Activated CD8-positive, alpha-beta memory T cell treated with anti-CD3 and anti-CD28 coated beads for 48 hours (primary cell): ENCODE measurements at places on chromosomes 16 and 17.

GRCh38 chr16:1435921-1436697, 5.2 kb downstream of the PERCC1 start:
- DNase-seq: no peak

- DNase-seq: no peak
These were observed 3.4 kb upstream of the NTN3 start for GRCh38 chr16:2467528-2468232.

DNA sequence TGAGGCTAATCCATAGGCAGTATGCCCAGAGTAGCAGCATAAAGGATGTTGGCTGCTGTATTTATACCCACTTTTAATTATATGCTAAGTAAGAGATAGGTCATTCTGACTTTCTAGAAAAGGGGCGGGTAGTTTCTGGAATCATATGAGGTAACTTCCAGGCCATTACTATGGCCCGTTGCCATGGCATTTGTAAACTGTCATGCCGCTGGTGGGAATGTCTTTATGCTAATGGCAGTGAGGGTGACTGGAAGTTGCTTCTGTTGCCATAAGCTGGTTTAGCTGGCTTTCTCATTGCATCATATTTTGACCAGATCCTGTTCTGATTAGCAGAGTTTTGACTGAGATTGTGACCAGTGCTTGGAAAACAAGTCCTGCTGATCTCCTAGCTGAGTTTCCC, 929.6 kb upstream of the CDH8 start:
- no peak for DNase-seq

- peak; percentile 42 for DNase-seq
These were observed 162.6 kb upstream of the PLCG2 start for GRCh38 chr16:81616321-81617020.

- peak; percentile 71 for DNase-seq
These were observed 8.2 kb downstream of the FMNL1 start for GRCh38 chr17:45229681-45230409.

DNA sequence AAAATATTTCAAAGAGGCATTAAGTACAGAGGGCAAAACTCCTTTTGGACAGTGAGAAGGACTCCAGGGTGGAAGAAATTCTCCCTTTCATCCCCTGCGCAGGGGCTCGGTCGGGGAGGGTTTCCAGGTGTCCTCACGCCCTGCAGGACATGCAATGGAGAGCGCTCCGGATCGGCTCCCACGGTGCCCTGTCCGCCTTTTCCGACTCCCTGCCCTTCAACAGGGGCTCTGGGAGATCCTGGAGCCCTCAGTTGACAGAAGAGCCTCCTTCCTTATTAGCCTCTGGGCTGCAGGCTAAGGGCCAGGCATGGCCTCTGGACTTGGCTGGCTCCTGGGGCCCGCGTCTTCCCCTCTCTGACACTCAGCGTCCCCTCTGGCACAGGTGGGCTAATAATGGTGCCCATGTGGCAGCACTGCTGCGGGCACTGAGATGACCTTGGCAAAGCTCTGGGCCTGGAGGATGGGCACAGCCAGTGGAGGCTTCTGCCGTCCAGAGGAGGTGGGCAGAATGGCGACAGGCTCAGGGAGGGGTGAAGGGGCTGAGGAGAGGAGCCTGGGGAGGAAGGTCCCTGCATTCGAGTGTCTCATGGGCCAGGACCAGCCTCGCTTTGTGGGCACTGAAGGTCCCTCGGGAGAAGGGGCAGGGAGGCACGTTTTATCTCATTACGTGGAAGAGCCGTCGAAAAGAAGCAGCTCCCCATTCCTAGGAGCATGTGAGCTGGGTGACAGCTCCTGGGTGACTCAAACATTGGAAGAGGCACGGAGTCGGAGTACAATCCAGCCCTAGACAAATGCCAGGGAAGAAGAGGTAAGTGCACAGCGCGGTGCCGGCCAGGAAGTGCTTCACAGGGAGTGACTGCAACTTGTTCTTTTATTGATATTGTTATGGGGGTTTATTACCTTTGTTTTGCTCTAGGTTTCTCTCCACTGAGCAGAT, 161.7 kb downstream of the IRF8 start:
- no peak for DNase-seq

DNA sequence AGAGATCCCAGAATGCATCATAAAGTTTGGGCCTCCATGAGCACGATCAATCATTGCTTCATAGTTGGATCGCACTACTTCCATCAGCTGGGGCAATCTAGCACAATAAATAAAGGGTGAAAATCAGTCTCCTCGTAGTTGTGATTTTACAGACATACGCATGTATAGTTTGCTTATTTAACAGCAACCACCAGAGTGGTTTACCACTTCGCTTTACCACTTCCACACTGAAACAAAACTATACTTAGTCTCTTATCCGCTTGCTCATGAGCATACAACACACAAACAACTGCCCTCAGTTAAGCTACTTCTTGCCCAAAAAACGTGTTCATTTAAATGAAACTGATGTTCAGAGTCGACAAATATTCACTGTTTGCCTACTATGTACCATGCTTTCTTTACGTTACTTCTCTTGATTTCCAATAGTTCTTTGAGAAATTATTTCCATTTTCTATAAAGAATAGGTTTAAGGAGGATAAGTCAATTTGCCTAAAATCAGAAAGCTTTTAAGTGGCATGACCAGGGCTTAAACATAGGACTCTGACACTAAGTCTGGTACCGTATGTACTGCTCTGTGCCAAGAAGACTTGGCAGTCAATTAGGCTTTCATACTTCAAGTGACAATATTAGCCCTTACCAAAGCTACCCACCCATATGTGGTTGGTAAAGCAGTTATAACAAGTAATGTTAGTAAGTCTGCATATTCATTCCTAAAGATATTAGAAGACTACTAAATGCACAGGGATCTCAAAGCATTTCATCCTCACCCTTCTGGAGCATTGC, 22.0 kb downstream of the SETD6 start:
- no peak for DNase-seq

- DNase-seq: no peak
These were observed 845 bp downstream of the SP2 start for GRCh38 chr17:47896672-47897490.

DNA sequence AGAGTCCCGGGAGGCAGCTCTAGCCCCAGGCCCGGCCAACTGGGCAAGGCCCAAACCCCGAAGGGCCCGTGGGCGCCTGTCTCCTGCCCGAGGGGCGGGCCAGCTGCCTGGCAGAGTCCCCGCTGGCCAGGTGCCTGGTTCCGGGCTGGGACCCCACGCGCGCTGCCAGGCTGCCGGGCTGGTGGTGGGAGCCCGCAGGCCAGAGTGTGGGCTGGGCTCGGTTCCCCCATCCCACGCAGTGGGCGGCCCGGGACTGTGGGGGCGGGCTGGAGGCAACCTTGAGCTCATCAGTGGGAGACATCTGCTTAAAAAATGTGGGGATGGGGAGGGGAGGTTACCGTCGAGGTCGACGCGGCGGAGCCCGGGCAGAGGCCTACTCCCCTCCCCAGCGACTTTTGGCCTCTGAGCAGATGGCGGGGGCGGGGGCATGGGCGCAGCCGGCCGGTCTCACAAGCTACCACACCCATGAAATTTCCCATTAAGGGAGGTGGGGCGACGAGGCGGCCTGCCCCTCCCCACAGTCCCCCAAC, 176.4 kb upstream of the GSE1 start:
- DNase-seq: no peak

- DNase-seq: no peak
These were observed 26.4 kb upstream of the DHX8 start for GRCh38 chr17:43457362-43457692.

- DNase-seq: no peak
These were observed 1308.4 kb downstream of the CDH8 start for GRCh38 chr16:60727851-60728250.

- DNase-seq: peak; percentile 89
These were observed at the start of gene HSD3B7 for GRCh38 chr16:30984669-30985400. Gene HSD3B7, plus strand, starts transcription at chr16:30985207. Its CDS starts 452 bp downstream, at chr16:30985659.

DNA sequence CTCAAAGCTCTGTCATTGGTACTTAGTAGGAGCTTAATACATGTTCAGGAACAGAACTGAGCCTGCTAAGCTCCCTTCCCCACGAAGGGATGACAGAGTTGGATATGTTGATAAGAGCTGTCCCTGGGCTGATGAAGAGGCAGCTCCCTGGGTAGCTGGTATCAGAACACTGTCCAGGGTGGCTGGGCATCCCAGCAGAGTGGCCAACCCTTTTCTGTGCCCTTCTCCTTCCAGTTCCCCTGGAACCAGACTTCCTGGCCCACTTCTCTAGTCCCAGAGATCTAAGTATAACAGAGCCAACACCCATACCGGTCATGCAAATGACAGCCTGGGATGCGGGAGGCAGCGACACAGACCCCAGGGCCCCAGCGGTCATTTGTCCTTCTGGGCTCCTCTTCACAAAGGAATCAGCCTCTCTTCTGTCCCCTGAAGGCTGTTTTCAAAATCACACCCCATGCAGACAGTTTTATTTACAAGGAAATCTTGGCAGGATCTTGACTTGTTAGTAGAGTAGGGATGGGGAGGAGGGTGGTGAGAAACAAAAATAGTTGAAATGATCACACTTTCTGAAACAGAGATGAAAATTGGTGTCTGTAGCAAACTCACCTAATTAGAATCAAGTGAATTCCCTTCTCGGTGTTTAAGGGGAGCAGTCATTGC, 1.4 kb upstream of the RHBDL3 start:
- DNase-seq: no peak

- no peak for DNase-seq
These were observed 97.1 kb upstream of the MYOCD start for GRCh38 chr17:12568358-12569251.

DNA sequence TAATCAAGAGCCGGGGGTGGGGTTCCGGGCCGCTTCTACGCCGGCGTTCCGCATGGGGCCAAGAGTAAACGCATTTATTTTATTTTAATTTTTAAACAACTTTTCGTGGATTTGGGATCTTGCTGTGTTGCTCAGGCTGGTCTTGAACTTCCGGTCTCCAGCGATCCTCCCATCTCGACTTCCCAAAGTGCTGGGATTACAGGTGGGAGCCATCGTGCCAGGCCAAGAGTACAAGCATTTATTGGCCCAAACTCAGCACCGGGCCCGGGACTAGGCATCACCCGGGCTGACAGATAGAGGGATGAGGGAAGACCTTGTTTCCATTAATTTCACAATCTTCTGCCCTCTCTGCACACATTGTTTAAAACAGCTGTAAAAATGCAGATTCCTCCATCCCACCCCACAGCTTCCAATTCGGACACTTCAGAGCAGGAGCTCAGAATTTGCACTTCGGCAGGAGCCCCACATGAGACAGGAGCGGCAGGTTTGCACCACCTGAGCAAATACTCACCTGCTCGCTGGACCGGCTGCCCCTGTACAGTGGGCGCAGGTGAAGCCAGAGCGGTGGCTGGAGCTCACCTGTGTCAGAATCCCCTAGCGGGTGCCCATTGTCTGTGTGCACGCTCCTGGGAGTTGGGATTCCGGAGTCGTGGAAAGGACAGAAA, 663 bp upstream of the GINS2 start:
- DNase-seq: no peak

DNA sequence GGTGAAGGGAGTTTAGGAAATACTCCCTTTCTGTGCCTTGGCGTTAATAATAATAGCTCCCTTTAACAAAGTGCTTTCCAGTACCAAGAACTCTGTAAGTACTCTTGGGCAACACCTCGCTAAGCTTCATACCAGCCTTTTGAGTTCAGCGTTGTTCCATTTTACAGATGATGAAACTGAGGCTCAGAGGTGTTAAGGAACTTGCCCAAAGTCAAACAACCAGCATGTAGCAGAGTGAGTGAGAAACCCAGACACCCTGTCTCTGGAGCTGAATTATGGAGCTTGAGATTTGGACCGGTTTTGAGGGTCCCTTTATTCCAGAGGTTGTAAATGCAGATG, 607 bp downstream of the KATNIP start:
- DNase-seq: no peak

- no peak for DNase-seq
These were observed 7.9 kb downstream of the SNAI3 start for GRCh38 chr16:88678224-88678979.

DNA sequence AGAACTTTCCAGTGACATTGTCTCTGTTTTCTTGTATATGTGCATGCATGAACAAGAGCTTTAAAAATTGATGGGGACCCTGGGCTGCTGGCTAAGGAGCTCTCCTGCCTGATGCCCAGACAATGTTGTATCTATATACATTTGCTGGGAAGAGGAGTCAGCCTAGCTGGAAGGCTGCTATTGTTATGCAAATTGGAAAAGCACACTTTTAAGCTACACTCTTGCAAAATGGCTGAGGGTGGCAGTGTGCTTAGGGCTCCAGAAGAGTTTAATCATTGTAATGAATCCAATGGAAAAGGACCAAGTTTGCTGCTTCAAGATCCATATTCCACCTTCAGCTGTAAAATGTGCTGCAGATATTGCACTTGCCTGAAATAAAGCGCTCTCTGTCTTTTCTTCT, 171.8 kb downstream of the PRKCA start:
- no peak for DNase-seq

- DNase-seq: no peak
These were observed 120.3 kb upstream of the ADAMTS18 start for GRCh38 chr16:77555126-77555525.

GRCh38 chr16:69829338-69829737, 67.2 kb downstream of the WWP2 start:
- DNase-seq: no peak

DNA sequence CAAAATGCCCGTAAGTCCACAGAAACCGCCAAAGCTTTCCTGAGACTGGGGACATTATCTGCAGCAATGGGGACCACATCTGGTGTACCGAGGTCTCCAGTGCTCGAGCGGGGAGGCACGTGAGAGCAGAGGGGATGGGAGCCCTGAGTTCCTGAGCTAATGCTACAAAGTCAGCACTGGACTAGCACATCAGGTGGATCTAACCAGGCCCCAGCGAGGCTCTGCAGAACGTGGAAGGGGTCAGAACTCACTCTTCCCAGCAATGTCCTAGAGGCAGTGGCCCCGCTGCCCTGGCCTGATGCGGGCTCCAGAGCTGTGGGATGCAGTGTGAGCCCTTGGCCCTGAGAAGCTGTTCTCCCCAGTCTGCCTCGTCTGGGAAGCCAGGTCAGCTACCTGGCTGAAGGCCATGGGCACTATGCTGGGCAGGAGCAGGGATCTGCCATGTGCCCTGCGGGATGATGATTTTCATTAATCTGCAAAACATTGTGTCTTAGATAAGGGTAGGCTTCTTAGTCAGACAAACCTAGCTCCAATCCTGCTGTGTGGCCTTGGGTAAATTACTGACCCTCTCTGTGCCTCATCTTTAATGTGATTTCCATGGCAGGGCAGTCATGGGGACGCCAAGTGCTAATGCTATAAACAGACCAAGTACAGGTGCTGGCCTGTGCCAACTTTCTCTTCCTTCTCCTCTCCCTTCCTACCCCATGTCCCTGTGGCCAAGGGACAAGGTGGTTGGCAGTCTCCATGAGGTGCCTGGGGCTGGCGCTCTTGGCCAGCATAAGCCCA, 40.1 kb upstream of the SLC38A10 start:
- DNase-seq: no peak

GRCh38 chr16:29814592-29814991, 1.4 kb upstream of the PAGR1 start:
- DNase-seq: no peak

DNA sequence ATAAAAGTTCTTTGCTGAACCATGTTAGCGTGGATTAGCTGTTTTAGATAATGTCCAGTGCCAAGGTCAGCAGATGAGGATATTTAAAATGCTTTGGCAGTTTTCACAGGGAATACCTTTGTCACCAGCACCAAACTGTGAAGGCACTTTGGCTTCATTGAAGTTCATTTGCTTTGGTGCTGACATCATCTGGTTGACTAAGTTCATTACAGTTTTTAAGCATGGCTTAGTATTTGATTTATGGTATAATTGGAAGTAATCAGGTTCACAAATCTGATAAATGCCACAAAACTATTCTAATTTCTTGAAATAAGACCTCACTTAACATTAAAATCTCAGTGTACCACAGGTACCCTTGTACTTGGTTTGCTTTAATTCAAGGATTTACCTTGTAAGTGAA, 4.3 kb downstream of the GID4 start:
- no peak for DNase-seq
